ENCODE measurements at places on chromosomes 1 and 21. TPM values are rescaled to one million over a fixed set of nuclear protein-coding genes. Genes with fewer than 3 reads are reported as not detected.

Gene RNF186
- not detected for total RNA-seq

Gene CD34
- 2.1 TPM for total RNA-seq

Gene ZNF648
- total RNA-seq = not detected

Gene IFNAR2
- total RNA-seq = 7.2 TPM

Gene PLA2G2D
- not detected for total RNA-seq

Gene VPS45
- total RNA-seq = 16.9 TPM

Gene FCRL6
- not detected for total RNA-seq

Gene PROK1
- not detected for total RNA-seq

Gene OR2T35
- not detected for total RNA-seq

Gene FMOD
- 4.7 TPM for total RNA-seq

Gene AMY1A
- not detected for total RNA-seq

Gene TFAP2E
- total RNA-seq = 0.16 TPM

Gene TNFRSF18
- total RNA-seq = 2.1 TPM

Gene LCE3D
- total RNA-seq = not detected

Gene LYPD8
- not detected for total RNA-seq

Gene IGSF21
- total RNA-seq = not detected

Gene MPL
- not detected for total RNA-seq

Gene PGLYRP3
- not detected for total RNA-seq

Gene ZNF281
- total RNA-seq = 17.8 TPM

Gene FCRL2
- not detected for total RNA-seq

Gene RNF207
- 23.4 TPM for total RNA-seq

Gene LRRC39
- not detected for total RNA-seq

Gene ADPRS
- 57.4 TPM for total RNA-seq

Gene GJA9
- not detected for total RNA-seq

Gene OR6Y1
- total RNA-seq = not detected

Gene PTGFR
- 2.6 TPM for total RNA-seq

Gene ADAMTS1
- 15.6 TPM for total RNA-seq

Gene CLCNKB
- total RNA-seq = not detected

Gene ECM1
- total RNA-seq = 77.4 TPM

Gene S100A3
- 7.1 TPM for total RNA-seq

Gene MMEL1
- total RNA-seq = 0.32 TPM

Gene ZNF593OS
- not detected for total RNA-seq

Gene SPSB1
- total RNA-seq = 11.6 TPM

Gene GPR61
- not detected for total RNA-seq

Gene CD48
- not detected for total RNA-seq

Gene LY9
- not detected for total RNA-seq

Gene ANKRD35
- 8.8 TPM for total RNA-seq

Gene PTPN22
- 0.16 TPM for total RNA-seq

Gene S100A1
- total RNA-seq = not detected

Gene FALEC
- not detected for total RNA-seq

Gene TAL1
- total RNA-seq = not detected

Gene FTCD
- total RNA-seq = not detected
